Gastroesophageal sphincter (tissue), 4 donors: ENCODE measurements at places on chromosomes 11 and 22. TPM values are rescaled to one million over a fixed set of nuclear protein-coding genes. Genes with fewer than 3 reads are reported as not detected.

Gene MFNG
- total RNA-seq, result 14.6 TPM

Gene NXPE1
- total RNA-seq, result not detected

Gene TMEM191B
- 3.8 TPM for total RNA-seq

Gene LRRC4C
- total RNA-seq, result 2.8 TPM

Gene RBFOX2
- total RNA-seq, result 190 TPM

Gene BRMS1
- 40.7 TPM for total RNA-seq
